ENCODE measurements at places on chromosomes 12 and 14.

GRCh38 chr14:103519837-103520212 lies 2.8 kb downstream of the CKB start:
- DNase-seq: no peak

- DNase-seq: no peak
Observed at GRCh38 chr14:54610051-54610977, 43.4 kb downstream of the SAMD4A start.

DNA sequence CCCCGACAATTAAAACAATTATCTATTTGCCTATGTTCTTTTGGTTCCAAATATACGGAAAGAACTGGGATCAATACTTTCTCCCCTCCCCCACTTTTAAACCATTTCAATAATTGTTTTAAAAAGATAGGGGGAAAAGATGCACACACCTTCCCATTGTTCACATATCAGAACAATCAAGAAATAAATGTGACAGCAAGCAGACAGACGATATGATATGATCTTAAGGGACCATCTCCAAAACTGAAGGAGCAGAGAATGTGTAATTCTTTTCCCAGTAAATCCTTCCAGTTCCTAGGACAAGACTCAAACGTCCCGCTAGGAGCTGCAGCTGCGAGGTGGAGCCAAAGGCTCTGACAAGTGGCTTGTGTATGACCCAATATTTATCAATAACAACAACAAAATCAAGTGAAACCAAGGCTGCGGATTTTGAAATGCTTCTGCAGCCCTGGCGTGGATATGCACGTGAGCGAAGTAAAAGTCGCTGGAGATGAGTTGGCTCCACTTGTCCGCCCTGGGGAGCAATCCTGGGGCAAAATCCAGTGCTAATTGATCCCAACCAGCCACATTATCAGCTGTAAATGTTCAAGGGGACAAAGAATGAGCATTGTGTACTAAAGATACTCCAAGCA lies 8.2 kb upstream of the FOXG1 start:
- DNase-seq: no peak

DNA sequence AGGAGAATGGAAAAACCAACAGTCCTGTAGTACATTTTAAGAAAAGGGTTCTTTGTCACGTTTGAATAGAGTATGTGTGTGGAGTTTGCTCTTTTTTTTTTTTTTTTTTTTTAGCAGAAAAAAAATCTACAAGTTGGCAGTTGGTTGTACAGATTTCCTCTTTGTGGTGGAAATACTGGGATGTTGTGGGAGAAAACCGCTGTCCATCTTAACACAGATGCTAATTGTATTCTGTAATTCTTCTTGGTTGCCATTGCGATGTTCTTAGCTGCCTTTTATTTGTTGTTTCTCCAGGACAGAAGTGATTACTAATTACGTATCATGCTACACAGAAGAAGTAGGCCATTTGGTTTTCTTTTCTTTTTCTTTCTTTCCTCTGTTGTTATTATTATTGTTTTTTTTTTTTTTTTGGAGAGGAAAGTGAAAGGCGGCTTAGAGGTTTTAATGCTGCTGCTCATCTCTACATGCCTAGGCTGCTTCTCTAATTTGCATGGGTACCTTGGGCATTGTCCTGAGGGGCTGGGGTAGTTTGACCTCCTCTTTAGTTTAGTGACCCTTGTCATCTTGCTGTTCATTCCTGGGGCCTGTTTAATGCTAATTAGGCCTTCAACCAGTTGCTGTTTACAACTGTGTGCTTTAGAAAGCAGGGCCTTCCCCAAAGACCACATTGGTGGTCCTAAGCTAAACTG lies 94.7 kb downstream of the TMTC2 start:
- DNase-seq: peak; percentile 45

GRCh38 chr12:131074221-131075083 lies 120.7 kb downstream of the ADGRD1 start:
- DNase-seq: peak; percentile 48

- DNase-seq: no peak
Observed at GRCh38 chr14:24972844-24973243, 77.1 kb downstream of the STXBP6 start.

DNA sequence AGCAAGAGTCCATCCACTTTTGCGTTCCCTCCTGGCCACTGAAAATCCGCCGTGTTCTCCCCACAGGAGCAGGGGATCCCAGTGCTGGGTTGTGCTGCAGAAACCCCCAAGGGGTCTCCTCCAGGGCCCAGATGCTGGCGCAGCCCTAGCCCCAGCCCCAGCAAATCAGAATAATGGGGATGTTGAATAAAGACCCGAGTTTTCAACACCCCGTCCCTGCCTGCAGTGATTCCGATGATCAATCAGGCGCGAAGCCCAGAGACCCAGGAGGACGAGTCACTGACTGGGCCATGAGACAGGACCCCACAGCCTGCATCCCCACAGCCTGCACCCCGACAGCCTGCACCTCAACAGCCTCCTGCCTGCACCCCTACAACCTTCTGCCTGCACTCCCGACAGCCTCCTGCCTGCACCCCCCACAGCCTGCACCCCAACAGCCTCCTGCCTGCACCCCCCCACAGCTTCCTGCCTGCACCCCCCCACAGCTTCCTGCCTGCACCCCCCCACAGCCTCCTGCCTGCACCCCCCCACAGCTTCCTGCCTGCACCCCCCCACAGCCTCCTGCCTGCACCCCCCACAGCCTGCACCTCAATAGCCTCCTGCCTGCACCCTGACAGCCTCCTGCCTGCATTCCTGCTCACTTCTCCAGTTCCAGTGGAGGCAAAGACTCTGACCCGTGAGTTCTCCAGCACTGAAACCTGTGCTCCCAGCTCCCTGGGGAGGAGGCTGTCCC lies 37.2 kb downstream of the TNFAIP2 start:
- DNase-seq: no peak

GRCh38 chr12:29229937-29230336 lies 80.9 kb downstream of the FAR2 start:
- no peak for DNase-seq

DNA sequence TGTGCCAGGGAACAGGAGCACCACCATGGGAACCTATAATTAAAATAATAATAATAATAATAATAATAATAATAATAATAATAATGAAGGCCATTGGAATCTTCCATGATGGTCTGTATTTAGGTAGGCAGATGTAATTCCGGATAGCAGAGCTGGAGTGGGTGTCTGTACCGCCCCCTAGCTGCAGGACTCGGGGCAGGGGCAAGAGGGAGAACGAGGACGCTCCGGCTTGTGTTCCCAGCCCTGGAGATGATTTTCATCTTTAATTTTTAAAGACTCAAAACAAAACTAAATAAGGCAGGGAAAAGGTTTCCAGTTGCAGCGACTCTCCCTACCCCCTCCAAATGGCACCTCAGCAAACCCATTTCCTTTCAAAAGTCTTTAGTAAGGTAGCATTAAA lies 501.1 kb downstream of the VRK1 start:
- DNase-seq: peak; percentile 57

DNA sequence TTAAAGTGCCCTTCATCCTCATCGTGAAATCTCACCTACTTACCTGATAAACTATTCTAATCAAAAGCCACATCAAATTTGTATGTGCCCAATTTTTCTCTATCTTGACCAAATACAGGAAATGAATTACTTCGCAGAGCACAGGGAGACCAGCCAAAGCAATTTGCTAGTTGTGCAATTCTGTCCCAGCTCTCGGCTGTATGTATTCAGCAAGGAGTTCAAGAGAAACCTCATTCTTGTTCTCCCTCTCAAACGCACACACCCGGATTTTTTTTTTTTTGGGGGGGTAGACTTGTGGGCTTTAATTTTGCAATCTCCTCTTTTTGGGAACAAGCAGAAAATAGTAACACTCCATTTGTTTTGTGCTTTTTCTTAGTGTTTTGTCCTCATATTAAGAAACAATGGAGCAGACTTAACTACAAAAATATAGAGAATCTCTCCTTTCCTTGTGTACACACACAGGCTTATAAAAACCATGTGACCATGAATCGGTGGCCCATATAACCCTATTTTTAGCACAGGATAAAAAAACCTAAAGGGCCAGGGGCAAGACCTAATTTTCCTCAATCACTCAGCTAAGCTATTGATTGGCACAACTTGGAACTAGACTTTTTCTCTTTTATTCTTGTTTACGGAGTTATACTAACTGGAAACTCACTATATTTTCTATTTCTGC lies 64.2 kb downstream of the MBIP start:
- no peak for DNase-seq

DNA sequence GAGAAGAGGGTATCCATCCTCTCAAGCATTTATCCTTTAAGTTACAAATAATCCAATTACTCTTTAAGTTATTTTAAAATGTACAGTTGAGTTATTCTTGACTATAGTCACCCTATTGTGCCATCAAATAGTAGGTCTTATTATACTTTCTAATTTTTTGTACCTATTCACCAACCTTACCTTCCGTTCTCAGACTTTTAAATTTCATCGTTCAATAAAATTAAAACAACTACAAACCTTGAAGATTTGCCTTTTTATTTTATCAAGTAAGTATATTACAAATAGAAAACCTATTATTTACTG lies 972 bp upstream of the DCTN2 start:
- no peak for DNase-seq

All from H7 (cell line).